ENCODE measurements at places on chromosomes 3 and 15.

DNA sequence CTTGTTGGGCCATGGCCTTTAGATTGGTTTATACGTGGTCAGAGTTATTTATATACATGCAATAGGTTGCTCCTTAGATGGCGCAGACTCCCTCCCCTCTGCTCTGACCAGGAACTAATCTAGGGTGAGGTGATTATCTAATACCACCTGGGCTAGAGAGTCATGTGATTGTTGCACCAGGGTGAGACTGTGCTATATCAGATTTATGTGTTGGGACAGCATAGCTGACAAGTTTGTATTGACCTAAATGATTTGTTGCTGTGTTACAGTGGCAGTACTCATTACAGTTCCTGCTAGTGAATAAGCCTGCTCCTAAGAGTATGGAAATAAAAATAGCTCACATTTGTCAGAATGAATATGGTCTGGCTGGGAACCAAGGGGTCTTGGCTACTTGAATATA, 7.2 kb upstream of the IQCF6 start:
- DNase-seq = no peak

DNA sequence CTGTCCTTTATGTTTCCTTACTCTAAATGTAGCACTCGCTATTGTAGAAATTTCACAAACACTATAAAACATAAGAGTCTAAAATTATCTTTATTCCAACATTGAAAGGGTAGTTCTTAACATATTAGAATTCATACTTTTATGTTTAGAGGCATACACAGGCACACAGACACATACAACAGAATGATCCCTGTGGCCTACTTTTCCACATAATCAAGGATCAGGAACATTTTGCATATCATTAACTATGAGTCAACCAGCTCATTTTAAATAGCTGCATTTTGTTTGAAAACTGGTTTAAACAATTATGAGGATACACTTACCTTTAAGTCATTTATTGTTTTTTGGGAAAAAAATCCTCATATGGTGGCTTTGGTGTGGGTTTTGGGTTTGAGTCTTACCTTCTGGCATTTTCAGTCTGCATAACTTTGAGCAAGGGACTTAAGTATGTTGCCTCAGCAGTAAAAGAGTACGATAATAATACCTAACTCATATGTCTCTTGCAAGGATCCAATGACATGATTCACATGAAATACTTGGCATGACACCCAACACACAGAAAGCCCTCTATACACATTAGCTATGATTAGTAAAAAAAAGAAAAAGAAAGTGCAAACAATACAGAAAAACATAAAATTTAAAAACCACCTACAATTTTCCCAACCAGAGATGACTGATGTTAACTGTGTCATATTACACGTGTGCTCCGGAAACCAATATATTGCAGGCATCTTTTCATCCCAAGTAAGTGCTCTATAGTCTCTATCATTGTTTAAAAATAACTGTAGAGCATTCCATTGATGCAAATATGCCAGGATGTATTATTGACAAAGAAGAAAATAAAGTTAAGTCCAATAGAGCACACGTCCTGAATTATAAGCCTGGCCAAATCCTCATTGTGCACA, 213.1 kb upstream of the ADAMTS9 start:
- DNase-seq = no peak

DNA sequence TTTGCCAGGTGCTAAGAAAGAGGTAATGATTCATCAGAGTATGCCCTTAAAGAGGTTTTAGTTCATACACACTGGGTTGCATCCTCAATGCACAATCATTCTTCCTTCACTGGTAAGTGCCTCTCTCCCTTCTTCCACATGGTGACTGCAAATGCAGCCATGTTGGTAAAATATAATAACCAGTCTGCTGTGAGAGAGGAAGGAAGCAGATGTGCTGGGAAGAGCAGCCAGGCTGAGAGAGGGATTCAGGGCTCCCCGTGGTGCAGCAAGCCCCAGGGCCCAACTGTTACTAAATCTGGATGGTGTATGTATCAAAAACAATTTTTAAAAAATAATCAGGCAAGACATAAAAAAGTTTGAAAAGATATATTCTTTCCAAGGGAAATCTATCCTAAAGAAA, 498.1 kb downstream of the MAGI1 start:
- DNase-seq = no peak

DNA sequence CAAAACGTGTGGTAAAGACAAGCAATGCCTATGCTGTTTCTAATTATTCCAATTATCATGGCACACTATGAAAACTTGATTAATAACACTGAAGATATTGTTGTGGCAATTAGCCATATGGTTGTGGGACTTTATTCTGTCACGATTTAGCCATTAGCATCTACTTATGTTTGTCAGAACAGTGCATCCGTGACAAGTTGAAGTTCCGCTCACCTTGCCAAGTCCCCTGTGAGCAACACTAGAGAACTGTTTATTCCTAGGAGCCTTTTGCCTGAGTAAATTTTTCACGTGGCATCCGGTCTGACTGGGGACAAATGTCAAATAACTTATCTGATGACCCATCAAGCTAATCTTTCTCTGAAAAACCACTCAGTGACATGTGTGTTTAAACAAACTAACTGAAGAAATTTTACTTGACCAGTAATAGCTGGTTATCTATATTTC, 403.3 kb downstream of the TBC1D5 start:
- DNase-seq = no peak

DNA sequence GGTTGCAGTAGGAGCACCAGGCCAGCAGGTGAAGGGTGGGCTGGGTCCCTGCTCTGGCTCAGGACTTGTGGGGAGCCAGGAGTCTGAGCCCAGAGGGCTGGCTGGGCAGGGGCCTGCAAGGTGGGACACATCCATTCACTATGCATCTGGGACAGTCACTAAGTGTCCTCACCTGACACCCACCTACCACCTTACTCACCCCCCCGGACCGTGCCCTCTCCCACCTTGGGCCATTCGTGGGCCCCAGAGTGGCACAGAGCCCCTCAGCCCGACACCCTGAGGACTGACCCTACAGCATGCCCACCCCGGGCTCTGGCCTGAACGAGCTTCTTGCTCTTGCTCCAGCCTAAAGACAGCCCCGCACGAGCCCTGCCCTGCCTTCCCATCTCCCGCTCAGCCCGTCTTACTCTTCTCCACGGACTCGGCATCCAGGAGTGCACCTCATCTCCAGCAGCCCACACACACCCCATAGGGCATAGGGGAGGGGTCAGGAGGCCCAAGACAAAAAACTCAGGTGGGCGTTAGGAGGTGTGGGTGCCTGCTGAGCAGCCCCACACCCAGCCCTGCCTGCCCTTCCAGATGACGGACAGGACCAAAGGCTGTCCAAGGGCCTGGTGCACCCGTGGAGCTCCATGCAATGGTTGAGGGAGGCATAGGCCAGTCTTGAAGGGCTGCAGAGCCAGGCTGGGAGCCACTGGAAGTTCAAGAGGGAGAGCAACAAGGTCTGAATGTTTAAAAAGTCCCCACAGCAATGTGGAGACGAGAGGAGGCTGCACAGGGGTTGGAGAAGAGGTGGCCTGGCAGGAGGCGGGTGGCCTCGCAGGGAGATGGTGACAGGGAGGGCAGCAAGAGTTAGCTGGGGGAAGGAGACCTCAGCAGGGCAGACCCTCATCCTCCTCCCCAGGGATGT, 27.0 kb downstream of the PTH1R start:
- no peak for DNase-seq
